PC-9 (cell line): ENCODE measurements at places on chromosomes 5 and 9.

DNA sequence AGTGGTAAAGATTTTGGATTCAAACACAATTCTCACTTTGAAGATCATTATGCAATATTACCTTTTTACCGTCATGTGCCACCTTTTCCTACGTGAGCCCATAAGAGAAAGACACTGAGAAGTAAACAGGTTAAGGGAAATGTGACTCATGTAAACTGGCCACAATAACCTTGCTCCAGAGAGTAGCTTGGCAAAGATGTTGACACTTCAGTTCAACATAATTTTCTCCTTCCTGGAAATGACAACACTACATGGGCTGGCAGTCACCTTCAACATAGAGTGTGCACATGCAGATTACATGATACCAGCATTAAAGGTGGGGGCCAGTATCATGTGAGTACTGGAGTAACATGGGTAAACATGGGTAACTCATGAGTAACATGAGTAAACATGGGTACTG lies 141.9 kb downstream of the CDK5RAP2 start:
- DNase-seq, result no peak

DNA sequence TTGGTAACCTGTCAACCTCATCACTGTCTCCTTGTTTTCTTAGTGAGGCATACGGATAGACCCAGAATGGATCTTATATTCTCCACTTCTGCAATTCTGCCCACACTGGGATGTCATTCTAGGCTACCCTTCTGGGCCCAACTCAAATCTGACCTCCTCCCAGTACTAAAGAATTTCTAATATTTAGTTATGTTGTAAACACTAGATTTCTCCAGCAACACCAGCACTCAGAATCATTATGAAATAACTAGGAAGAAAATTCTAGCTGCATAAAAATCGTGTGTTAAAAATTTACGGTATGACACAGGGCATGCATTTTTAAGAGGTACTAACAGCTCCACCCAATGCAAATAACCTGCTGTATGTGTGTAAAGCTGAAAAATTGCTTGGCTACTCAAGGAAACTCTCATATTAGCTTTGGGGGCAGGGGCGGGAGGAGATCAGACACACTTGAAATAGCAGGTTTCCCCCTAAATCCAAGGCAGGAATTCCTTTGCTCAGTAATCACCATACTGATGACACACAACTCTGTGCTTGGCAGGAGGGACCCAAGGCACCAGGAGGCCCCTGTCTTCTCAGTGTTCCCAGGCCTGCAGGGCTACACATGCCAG lies 27.3 kb downstream of the MACROH2A1 start:
- no peak for DNase-seq

GRCh38 chr9:13529321-13530104 lies 250.0 kb upstream of the MPDZ start:
- no peak for DNase-seq

GRCh38 chr5:16809010-16809394 lies 127.1 kb downstream of the MYO10 start:
- DNase-seq, result no peak

DNA sequence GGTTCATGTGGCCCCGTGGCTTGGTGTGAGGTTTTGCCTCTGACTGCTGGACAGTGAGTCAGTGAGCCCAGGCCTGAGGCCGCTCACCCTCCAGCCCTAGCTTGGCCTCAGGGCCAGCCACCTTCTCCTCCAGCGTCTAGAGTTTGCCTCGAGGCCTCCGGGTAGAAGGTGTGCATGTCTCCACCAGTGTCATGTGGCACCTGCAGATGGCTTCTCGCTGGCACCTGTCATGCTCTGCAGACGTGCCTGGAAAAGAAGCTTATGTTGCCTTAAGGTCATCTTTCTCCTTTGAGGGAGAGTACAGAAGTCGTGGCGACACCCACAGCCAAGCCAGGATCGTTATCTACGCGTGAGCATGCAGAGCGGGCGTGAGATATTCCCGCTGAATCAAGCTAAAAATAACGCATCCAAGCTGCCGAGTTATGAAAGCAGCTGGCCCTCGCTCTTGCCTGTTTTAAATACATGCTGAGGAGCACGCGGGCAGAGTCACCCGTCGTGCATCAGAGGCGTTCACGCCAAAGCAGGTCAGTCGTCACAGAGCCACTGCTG lies 79.7 kb upstream of the FCN2 start:
- DNase-seq, result no peak

DNA sequence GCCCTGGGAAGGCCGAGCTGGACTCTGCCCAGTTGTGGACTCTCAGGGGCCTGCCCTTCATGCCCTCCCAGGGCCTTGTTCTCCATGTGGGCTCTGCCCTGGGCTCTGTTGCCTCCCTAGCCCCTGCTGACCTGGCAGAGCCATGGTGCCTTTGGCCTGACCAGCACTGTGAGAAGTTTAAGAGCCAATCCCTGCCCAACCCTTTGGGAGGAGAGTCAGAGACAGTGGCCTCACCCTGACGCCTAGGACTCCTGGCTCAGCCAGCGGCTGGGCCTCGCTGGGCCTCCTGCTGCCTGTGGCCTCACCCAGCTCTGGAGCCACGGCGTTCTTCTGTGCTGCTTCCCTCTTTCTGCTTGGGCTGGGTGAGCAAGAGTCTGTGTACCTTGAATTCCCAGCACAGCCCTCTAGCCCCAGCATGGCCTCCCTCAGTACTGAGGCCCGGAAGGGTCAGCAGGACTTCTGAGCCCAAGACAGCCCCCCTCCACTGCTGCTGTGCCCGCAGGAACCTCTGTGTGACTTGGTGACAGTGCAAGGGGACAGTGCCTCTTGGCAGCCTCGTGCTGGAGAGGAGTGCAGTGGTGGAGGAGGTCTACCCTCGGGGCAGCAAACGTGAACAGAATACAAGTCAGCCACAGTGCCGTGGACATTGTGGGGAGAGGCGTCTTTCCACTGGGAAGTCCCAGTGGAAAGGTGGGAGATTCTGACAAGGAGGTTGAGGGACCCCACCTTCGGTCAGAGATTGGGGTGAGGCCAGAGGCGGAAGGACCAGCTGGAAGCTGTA lies 97.4 kb downstream of the CACNA1B start:
- DNase-seq, result no peak

DNA sequence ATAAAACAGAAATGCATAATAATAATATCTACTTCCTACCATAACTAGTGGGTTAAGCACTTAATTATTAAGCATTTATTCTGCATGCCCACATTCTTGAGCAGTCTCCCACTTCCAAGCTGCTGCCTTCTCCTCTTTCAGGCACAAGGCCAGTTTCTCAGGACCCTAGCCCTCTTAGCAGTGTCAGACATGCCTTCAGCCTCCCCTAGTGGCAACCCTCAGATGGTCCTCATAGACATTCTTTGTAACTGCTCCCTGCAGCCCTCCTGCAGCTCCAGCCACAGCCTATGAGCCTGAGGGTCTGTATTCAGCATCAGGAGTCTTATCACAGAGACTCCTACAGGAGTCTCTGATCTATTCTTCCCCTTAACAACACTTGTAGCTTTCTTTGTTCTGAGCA lies 3.9 kb downstream of the IL9 start:
- no peak for DNase-seq

GRCh38 chr5:116577064-116577788 lies 2.6 kb upstream of the SEMA6A start:
- DNase-seq, result no peak

GRCh38 chr9:27473111-27473529 lies 51.0 kb upstream of the IFNK start:
- no peak for DNase-seq
